Neural progenitor cell (in vitro differentiated cells): ENCODE measurements at places on chromosomes 5 and 9. TPM values are rescaled to one million over a fixed set of nuclear protein-coding genes. Genes with fewer than 3 reads are reported as not detected.

TMEM171 gene
- not detected in 2 replicates for total RNA-seq

CDKN2B gene
- 0.06 and 0.07 TPM in 2 replicates for total RNA-seq

SLC6A7 gene
- total RNA-seq = not detected in 2 replicates

ANKRD31 gene
- 0.74 and 0.75 TPM in 2 replicates for total RNA-seq

SLC34A3 gene
- total RNA-seq = not detected in 2 replicates

PCDHAC2 gene
- total RNA-seq = 1.9 and 2.5 TPM in 2 replicates

SMIM32 gene
- total RNA-seq = 0.13 and 0.25 TPM in 2 replicates

- H3K27me3 ChIP-seq = no peaks in the 10 kb centered on the region
- no peak for DNase-seq
- H3K4me3 ChIP-seq = no peak overlapping the region
- H3K36me3 ChIP-seq = no peaks in the 10 kb centered on the region
Observed at GRCh38 chr9:129685220-129685932, 19.9 kb downstream of the PRRX2 start.

DNA sequence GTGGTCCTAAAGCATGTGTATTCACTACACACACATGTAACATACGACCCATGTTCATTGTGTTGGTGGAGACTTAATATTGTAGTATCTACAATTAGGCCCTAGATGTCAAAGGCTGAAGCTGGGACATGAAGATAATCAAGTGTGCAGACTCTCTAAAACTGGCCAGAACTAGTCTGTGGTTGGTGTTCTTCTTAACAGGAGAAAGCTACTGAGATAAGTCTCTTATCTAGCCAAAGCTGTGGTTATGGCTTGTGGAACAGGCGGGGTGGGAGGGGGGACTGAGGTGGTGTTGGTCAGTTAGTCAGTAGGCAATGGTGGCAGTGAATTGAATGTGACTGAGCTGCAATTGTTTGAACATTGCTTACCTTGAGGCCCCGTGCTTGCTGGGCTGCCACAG, 112.7 kb upstream of the SLC24A2 start:
- H3K27ac ChIP-seq = no peak overlapping the region
- peaks cover 11% of the 10 kb centered on the region for H3K4me1 ChIP-seq
- H3K36me3 ChIP-seq = no peaks in the 10 kb centered on the region
- no peaks in the 10 kb centered on the region for H3K27me3 ChIP-seq

GRCh38 chr5:78339617-78340436, 20.6 kb upstream of the SCAMP1 start:
- H3K4me1 ChIP-seq = peaks cover 16% of the 10 kb centered on the region
- no peak for DNase-seq
- H3K4me3 ChIP-seq = no peak overlapping the region
- no peak overlapping the region for H3K27ac ChIP-seq

GRCh38 chr9:20760246-20760891, 76.3 kb downstream of the FOCAD start:
- H3K36me3 ChIP-seq = peaks cover 5% of the 10 kb centered on the region
- no peak overlapping the region for H3K27ac ChIP-seq
- DNase-seq = no peak
- H3K27me3 ChIP-seq = no peaks in the 10 kb centered on the region

- H3K27ac ChIP-seq = no peak overlapping the region
- DNase-seq = no peak
- H3K36me3 ChIP-seq = peaks cover 3% of the 10 kb centered on the region
- H3K4me1 ChIP-seq = no peaks in the 10 kb centered on the region
- H3K27me3 ChIP-seq = no peaks in the 10 kb centered on the region
Observed at GRCh38 chr9:131487621-131488031, 15.1 kb upstream of the POMT1 start.

GRCh38 chr5:180673371-180674089, 24.1 kb upstream of the FLT4 start:
- no peaks in the 10 kb centered on the region for H3K36me3 ChIP-seq
- H3K27me3 ChIP-seq = peaks cover 54% of the 10 kb centered on the region
- peak overlapping the region; percentile 77 for H3K4me3 ChIP-seq
- H3K4me1 ChIP-seq = no peaks in the 10 kb centered on the region
- peak; percentile 69 for DNase-seq

GRCh38 chr9:35746583-35746982, 2.4 kb downstream of the GBA2 start:
- no peak for DNase-seq
- peak overlapping the region; percentile 75 for H3K4me3 ChIP-seq
- no peak overlapping the region for H3K27ac ChIP-seq
- peaks cover 21% of the 10 kb centered on the region for H3K4me1 ChIP-seq
- no peaks in the 10 kb centered on the region for H3K27me3 ChIP-seq
- H3K36me3 ChIP-seq = no peaks in the 10 kb centered on the region

- no peak overlapping the region for H3K27ac ChIP-seq
- no peaks in the 10 kb centered on the region for H3K36me3 ChIP-seq
- no peak overlapping the region for H3K4me3 ChIP-seq
- DNase-seq = peak; percentile 59
- no peaks in the 10 kb centered on the region for H3K27me3 ChIP-seq
Observed at GRCh38 chr5:16791036-16791705, 144.9 kb downstream of the MYO10 start.

DNA sequence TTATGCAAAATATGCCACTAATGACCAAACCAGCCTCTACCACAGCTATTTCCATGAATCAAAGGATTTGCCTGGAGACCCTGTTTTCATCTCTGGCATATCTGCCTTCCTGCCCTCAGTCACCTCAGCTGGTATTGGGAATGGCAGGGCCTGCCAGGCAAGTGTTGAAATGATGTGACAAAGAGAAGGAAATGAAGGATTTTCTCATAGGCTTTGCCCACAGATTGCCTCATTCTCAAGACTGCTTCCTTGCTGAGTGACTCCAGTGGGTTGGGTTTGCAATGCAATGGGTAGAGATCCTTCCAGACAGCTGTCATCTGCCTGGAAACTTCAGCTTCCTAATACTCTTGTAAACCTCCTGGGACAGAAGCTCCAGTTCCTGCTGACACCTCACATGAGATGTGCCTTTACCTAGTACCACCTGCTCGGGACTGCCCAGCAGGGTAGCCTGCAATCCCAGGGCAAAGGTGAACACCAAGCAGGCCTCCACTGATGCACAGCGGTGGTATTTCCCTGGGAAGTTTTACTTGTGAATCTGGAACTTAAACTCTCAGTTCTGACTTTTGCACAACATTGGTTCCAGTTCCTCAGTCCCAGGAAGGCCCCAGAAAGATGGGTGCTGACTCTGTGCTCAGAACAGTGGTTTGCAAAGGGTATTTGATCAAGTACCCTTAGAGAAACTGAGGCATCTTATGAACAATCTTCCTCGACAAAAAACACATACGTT, 64.8 kb upstream of the SLC1A1 start:
- no peaks in the 10 kb centered on the region for H3K36me3 ChIP-seq
- H3K27ac ChIP-seq = no peak overlapping the region
- peaks cover 9% of the 10 kb centered on the region for H3K4me1 ChIP-seq
- no peak overlapping the region for H3K4me3 ChIP-seq

- no peak overlapping the region for H3K4me3 ChIP-seq
- H3K4me1 ChIP-seq = no peaks in the 10 kb centered on the region
- H3K36me3 ChIP-seq = no peaks in the 10 kb centered on the region
- H3K27ac ChIP-seq = no peak overlapping the region
Observed at GRCh38 chr5:57561231-57561842, 78.7 kb upstream of the ACTBL2 start.

DNA sequence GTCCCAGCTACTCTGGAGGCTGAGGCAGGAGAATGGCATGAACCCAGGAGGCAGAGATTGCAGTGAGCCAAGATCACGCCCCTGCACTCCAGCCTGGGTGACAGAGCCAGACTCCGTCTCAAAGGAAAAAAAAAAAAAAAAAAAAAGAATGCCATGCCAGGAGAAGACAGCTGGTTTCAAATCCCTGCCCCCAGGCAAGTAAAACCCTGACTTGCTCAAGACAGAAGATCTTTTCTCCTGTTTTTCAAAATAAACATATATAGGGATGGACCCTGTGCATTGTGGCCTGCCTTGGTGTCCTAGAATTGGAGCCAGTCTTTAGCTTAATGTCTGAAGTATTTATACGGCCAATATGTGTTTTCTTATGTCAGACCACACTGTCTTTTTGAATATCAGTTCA, 177.1 kb downstream of the NR3C1 start:
- no peaks in the 10 kb centered on the region for H3K27me3 ChIP-seq
- DNase-seq = no peak
- no peaks in the 10 kb centered on the region for H3K4me1 ChIP-seq
- H3K4me3 ChIP-seq = no peak overlapping the region
